LNCaP clone FGC (cell line): ENCODE measurements at places on chromosomes 6 and 20.
A peak's percentile ranks its signal among the peaks of the same experiment; 100 is the strongest.

DNA sequence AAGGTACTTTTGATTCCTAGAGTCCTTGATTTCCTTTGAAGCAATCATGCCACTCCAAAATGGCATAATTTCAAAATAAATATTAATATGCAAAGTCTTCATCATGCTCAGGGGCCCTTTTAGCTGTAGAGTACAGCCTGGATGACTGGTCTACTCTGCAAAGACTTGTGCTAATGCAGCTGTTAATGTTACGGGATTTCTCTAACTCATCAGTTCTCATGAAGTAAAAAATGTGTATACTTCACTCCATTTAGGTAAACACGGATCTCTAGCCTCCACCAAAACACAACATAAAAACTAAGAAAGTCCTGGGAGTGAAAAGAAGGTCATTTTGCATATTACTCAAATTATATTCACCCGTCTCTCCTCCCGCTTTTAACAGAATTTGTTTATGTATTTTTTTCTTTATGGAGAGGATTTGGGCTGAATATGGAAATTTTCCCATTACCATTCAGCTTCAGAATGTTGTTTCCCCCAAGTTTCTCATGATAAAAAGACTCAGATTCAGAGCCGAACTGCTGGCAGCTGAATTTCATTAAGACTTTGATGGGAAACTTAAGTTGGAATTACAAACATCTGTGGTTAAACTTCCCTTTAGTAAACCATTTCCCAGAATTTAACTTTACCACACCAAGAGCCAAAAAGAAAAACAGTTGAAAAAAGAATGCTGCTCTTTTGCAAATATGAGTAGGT lies 8.7 kb downstream of the LAMA4 start:
- DNase-seq = no peak

GRCh38 chr6:131654326-131654725 lies 17.2 kb downstream of the ENPP3 start:
- DNase-seq = no peak

DNA sequence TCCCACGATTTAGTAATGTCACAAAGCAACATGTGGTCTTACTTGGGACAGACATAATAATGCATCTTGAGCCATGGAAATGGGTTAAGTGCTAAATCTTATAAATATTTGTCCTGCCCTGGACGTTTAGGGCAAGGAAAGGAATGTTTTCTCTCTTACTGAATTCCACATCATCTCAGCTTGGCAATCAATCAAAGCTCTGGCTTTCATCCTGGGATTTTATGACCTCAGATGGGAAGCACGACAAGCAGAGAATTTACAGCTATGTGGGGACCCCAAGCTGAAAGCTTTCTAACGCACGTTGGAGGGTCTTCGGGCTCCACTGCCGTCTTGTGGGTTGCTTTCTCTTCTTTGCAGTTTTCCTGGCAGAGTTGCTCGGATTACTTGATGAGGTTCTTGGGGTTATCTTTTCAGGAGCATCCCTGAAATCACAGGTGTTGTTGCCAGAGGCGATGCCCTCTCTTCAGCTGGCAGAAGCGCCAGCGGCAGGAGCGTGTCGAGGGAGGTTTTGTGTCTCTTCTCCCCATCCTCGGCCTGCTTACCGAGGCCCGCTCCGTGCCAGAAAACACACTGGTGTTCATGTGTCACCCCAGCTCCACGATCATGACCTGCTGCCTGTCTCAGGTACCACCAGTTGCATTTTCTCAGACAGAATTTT lies 73.4 kb upstream of the FRMD1 start:
- DNase-seq = no peak

- DNase-seq = no peak
These were observed 844 bp downstream of the WFDC2 start for GRCh38 chr20:45470262-45470931.

GRCh38 chr6:137892271-137892708 lies 25.2 kb downstream of the TNFAIP3 start:
- no peak for DNase-seq

GRCh38 chr20:7608250-7608649 lies 332.0 kb downstream of the HAO1 start:
- no peak for DNase-seq

GRCh38 chr6:110295451-110296165 lies 62.5 kb downstream of the METTL24 start:
- DNase-seq = no peak

- DNase-seq = no peak
These were observed 2.6 kb downstream of the TCF15 start for GRCh38 chr20:607476-607875.

GRCh38 chr6:166542580-166542912 lies 43.9 kb downstream of the RAMACL start:
- no peak for DNase-seq

DNA sequence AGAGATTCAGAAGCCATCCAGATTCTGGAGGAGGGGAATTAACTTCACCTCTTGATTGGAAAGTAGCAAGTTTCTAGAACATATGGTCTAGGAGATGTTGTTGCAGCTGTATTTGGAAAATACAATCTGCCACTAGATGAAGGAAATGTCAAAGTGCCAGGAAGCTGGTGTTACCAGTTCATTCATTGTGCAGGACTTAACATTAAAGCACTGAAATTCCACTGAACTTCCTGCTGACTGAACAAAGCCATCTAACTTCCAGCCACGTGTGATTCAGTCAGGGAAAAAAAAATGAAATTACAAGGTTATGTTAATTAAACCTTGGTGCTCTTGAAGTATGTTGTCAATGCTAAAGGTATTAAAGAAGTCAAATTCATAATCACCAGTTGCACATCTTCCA lies 321.5 kb upstream of the SASH1 start:
- DNase-seq = no peak

DNA sequence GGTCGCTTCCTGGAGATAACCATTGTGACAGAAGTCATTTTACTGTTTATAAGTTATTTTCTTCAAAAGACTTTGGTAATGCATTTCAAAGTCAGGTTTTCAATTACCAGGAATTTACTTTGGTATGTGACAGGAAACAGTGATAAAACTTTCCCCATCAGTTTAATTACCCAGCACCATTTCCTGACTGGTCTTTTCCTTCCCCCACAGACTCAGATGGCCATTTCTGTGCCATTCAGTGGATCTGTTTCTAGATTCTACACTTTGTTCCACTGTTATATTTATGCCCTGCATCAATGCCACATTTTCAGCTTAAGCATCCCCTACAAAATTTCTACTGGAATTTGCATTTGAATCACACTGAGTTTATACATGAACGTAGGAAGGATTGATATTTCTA lies 16.3 kb downstream of the RRBP1 start:
- DNase-seq = no peak

GRCh38 chr6:106316375-106316766 lies 9.2 kb downstream of the ATG5 start:
- DNase-seq = no peak

- DNase-seq = no peak
These were observed 236.8 kb upstream of the RREB1 start for GRCh38 chr6:6870921-6871320.

- DNase-seq = no peak
These were observed 170.1 kb upstream of the AKAP12 start for GRCh38 chr6:151069641-151070040.

- DNase-seq = no peak
These were observed at the start of gene CNR1 for GRCh38 chr6:88165844-88166492. Gene CNR1, minus strand, starts transcription at chr6:88166347. Its CDS starts 21,073 bp downstream, at chr6:88145274.

GRCh38 chr20:49288250-49288751 lies 10.4 kb upstream of the ZNFX1 start:
- no peak for DNase-seq

DNA sequence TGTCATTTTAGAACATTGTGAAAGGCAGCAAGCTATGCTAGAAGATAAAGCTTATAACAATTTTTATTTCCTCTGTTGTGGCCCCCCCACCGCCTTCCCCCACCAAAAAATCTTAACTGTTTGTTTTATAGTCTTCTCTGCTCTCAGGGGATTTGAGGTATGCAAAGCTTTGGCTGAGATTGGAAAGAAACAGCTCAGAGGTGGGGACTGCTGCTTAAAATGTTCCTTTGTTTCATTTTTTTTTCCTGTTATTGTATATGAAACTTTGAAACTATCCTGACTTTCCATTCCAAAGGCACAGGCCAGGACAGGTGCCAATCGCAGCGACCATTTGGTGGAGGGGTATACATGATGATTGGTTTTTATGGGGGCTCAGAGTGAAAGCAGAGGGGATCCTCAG lies 114.7 kb upstream of the PHACTR1 start:
- DNase-seq = no peak

- no peak for DNase-seq
These were observed at the start of gene GLYATL3 for GRCh38 chr6:49499623-49500022. Gene GLYATL3, plus strand, starts transcription at chr6:49499923. Its CDS starts 12,068 bp downstream, at chr6:49511991.

DNA sequence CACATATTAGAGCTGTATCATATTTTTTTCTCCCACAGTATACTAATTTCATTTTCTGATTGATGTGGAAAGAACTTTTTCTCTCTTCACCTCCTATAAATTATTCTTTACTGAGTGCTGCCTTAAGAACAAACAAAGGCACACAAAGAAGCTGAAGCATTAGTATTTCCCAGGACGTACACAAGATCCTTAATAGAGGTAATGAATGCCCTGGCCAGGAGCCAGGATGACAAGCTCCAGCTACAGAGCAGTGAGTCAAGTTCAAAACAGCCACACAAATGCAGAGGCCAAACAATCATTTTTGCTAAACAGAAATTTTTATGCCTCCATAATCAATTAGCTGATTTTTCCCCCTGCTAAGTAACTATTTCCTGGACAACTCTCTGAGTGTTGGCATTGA lies 639.6 kb downstream of the EPHA7 start:
- peak; percentile 46 for DNase-seq

DNA sequence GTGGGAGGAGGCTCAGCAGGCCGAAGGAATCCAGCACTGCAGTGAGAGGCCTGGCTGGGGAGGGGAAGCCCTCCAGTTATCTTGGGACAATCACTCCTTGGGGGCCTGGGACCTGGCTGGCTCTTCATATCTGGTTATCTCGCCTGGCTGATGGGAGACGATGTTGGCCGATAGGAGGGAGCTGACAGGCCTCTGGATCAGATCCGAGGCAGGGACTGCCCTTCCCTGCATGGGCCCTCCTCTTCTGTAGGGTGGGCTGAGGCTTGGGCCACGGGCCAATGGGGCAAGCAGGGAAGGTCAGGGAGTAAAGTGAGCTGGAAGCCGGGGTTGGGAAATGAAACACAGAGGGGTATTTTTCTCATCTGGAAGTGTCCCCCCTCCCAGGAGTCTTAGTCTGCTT lies 25.2 kb downstream of the MANBAL start:
- DNase-seq = no peak

DNA sequence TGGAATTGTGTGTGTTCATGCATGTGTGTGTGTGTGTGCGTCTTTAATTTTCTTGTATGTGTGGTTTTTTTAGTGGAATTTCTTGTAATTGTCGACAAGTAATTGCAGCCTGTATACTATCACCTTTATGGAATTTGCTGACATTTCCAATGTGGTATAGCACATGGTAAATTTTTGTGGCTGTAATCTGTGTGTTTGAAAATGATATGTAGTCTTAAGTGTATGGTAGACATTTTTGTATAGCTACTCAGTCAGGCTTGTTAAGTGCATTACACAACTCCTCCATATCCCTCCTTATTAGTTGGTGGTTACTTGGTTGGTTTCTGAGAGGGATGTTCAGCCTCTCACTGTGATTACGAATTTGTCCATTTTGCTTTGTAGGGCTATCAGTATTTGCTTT lies 384.5 kb upstream of the HSF2 start:
- DNase-seq = no peak

DNA sequence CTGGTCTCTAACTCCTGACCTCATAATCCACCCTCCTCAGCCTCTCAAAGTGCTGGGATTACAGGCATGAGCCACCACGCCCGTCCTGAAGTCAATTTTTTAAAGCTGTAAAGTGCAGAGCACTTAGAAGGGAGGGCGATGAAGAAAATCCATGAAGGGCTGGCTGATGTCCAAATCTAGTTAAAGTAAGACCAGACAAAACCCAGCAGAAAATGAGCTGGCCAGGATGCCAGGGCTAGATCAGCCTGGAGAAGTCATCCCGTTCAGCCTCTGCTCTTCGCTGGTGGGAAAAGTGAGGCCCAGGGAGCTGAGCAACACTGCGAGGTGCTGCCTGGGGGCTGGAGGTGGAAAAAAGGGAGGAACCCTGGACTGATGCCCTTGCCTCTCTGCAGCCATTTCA lies 3.1 kb downstream of the BPIFB4 start:
- no peak for DNase-seq

GRCh38 chr6:143692696-143693095 lies 14.9 kb downstream of the PHACTR2 start:
- no peak for DNase-seq

- DNase-seq = no peak
These were observed 132.8 kb upstream of the ECI2 start for GRCh38 chr6:4268171-4268570.

- DNase-seq = no peak
These were observed 56.8 kb downstream of the EIF2S2 start for GRCh38 chr20:34055290-34055689.

GRCh38 chr20:56195946-56196345 lies 52.6 kb upstream of the MC3R start:
- DNase-seq = no peak

GRCh38 chr20:1491281-1491840 lies at the start of gene SIRPB2:
Gene SIRPB2, minus strand, starts transcription at chr20:1491420. Its CDS starts 61 bp downstream, at chr20:1491359.
- no peak for DNase-seq

GRCh38 chr20:57147185-57147584 lies 119.3 kb downstream of the BMP7 start:
- no peak for DNase-seq

DNA sequence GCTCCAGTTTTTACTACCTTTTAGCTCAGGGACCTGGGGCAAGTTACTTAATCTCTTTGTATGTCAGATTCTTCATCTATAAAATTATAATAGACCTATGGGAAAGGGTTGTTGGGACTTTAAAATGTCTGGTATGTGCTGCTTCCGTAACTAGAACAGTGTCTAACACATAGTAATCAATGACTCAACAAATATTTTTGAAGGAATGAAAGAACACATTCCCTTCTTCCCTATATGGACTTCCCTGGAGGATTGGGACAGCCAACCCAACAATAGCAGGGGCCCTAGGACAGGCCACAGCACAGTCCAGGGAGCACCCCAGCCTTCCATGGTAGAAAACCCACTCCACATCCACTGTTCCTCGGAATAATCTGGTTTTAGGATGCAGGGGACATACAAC lies 50.7 kb upstream of the TPD52L1 start:
- DNase-seq = no peak

- DNase-seq = no peak
These were observed 10.1 kb downstream of the FIG4 start for GRCh38 chr6:109701221-109701620.

DNA sequence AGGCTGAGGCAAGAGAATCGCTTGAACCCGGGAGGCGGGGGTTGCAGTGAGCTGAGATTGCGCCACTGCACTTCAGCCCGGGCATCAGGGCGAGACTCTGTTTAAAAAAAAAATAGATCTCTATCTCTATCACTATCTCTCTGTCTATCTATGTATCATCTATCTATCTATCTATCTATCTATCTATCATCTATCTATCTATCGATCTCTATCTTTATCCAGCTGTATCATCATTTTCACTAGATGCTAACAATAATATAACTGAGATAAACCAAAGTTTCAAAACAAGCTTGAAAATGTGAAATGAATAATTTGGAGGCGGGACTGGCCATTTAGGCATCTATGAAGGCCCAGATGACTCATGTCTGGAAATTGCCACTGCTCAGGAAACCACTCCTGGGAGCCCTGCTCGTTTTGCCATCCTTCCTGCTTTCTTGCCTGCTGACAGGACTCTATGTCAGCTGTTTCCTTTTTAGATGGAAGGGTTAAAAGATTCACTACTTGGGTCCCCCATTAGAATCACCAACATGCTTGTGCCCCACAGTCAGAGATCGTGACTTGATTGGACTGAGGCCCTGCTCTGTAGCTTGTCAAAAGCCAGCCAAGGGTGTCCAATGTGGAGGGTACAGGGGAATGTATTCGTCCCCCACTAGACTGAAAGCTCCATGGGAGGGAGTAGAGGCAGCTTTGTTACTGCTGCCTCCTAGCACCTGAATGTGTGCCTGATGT lies 61.7 kb downstream of the UTRN start:
- DNase-seq = no peak
